Left ventricle myocardium superior (tissue), 1 donor: ENCODE measurements at places on chromosomes 7 and 10. TPM values are rescaled to one million over a fixed set of nuclear protein-coding genes. Genes with fewer than 3 reads are reported as not detected.

DNA sequence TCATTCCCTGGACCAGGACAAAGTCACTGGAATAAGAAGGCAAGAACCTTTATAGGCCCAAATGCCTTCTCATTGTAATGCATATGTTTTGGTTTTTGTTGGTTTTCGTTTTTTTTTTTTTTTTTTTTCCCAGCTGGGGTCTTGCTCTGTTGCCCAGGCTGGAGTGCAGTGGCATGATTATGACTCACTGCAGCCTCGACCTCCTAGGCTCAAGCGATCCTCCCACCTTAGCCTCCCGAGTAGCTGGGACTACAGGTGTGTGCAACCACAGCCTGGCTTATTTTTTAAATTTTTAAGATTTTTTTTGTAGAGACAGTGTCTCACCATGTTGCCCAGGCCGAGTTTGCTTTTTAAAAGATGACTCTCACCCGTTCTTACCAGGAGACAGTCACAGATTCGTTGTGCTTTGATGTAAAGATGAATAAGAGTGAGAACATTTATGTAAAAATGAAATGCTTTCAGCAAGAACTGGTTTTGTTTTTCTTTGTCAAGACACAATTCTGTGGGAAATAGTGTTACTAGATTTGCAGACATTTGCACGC lies 7.6 kb downstream of the IQCE start:
- no peak for DNase-seq

- no peak for DNase-seq
Measured at GRCh38 chr10:76020630-76021029, 589.2 kb downstream of the LRMDA start.

GRCh38 chr7:155665957-155666287 lies 21.5 kb downstream of the RBM33 start:
- DNase-seq, result no peak

PAX4 gene
- total RNA-seq, result not detected

NACAD gene
- 3.5 TPM for total RNA-seq

DNA sequence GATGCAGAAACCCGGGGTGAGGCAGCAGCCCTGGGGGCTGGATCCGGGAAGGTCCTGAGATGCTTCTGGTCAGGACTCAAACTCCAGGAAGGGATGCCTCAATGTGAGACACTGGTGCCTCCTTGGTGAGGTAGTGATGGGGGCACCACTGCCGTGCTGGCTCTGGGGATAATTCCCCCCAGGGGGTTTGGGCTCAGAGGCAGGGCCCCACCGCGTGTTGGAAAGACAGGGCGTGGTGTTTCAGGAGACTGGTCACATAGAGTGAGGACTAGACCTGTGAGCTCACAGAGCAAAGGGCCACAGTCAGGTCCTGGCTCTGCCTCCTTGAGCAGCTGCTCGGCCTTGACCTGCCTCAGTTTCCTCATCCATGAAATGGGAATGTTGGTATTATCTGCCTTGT lies 361.9 kb downstream of the GLRX3 start:
- DNase-seq, result peak; percentile 3
